ENCODE measurements at places on chromosomes 5 and 9.

- no peak for DNase-seq
These were observed 152.2 kb downstream of the NR2F1-AS1 start for GRCh38 chr5:93428868-93429267.

DNA sequence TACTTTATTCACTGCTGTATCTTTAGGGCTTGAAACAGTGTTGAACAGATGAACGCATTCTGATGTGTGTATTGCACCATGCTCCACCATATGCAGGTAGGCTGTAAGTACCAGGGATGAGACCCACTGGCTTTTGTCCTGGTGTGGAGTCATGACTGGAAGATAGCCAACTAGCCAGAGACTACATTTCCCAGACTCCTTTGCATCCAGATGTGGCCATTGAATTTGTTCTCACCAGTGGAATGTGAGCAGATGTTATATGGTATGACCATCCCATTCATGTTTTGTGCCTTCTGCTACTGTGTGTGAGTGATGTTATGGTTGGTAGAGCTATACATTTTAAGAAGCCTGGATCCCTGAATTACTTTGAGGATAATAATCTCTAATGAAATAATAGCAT is 7.4 kb upstream of the FBXL7 start:
- DNase-seq: no peak

- no peak for DNase-seq
These were observed 64.1 kb downstream of the BARX1 start for GRCh38 chr9:93891050-93891449.

DNA sequence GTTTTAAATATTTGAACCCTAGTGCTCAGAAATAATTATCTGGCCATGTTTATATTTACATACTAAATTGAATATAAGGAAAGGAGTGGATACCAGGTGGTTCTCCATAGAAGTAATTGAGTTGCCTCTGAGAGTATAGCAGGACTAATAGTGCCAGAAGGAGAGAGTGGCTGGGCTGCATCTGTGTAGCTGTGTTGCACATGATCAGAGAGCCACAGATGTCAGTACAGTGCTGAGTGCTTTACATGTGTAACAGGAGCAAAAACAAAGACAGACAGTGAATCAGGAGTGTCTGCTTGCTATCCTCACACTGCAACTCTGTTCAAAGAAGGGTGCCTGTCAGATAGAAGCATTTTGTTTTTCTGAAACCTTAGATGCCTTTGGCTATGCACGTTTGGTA is 353.9 kb upstream of the PAPPA start:
- DNase-seq: no peak

DNA sequence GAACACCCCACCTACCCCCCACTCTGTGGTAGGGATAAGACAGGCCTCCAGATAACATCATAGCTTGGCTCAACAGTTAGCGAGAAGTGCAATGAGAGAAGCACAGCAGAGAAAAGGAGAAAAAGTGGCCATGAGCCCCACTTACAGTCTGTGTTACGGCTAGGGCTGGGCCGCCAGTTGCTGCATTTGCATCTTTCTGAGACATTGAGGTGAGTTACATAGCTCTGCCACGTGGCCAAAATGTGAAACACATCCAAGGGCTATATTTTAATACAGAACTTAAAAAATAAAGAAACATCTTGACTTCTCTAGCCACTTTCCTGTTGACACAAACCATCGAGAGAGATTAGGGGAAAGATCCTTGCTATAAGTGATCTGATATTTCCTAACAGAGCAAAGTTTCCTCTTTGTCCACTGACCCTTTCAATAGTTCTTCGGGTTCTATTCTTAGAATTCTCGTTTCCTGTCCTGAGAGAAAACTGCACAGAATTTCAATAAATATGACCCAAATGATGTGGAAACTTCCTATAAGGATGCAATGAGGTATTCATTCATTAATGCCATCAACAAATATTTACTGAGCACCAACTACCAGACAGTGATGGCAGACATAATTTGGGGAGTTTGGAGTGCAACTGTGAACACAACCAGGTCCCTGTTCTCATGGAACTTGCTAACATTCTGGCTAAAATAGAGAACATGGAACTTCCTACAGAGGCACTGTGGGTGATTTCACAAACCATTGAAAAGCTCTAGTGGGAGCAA is 3.2 kb upstream of the TLE4 start:
- DNase-seq: no peak

DNA sequence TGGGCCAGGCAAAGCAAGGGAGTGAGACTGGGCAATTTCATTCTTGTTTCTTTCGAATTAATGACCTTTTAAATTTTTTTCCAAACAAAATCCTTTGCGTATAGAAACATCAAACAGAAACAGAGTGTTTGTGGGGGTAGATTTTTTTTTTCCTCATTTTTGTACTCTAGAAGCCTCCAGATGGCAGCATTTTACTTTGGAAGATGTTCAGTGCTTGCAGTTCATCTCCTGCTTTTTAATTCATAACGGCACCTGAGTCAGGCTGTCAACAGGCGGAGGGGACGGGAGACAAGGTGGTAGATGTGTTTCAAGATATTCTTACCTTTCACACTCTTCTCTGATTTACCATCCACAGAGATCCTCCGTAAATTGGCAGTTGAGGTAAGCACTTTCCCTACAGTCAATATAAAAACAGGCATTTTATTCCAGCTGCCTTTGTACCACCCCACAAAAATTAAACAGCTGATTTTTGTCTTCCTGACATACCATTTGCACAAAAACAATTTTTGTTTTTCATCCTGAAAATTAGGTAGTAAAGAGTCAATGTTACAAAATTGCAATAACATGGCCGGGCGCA is 99.5 kb upstream of the FBXL17 start:
- no peak for DNase-seq

- DNase-seq: no peak
These were observed 43.4 kb upstream of the BICD2 start for GRCh38 chr9:92807757-92808725.

GRCh38 chr9:136673975-136674785 is 11.5 kb downstream of the EGFL7 start:
- no peak for DNase-seq

- DNase-seq: no peak
These were observed 558.5 kb upstream of the ZNF462 start for GRCh38 chr9:106304401-106304920.

DNA sequence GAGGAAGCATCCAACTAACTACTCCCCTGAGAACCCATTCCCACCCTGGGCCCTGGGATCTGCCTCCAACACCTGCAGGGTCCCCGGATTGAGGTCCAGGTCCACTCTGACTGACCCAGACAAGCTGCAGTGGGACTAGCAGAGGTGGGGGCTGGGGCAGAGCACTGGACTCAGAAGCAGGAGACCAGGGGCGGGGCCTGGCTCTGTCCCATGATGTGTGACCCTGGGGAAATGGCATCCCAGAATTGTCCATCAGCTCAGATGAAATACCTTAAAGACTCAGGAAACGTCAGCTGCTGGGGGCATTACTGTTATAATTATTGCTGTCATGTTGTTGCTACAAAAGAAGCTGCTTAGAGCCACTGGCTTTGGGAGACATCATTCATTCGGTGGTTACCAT is 202.4 kb downstream of the C9orf50 start:
- DNase-seq: no peak

- DNase-seq: no peak
These were observed 42.3 kb upstream of the DMAC1 start for GRCh38 chr9:7841831-7842230.

GRCh38 chr5:12017007-12017406 is 112.8 kb upstream of the CTNND2 start:
- DNase-seq: no peak

DNA sequence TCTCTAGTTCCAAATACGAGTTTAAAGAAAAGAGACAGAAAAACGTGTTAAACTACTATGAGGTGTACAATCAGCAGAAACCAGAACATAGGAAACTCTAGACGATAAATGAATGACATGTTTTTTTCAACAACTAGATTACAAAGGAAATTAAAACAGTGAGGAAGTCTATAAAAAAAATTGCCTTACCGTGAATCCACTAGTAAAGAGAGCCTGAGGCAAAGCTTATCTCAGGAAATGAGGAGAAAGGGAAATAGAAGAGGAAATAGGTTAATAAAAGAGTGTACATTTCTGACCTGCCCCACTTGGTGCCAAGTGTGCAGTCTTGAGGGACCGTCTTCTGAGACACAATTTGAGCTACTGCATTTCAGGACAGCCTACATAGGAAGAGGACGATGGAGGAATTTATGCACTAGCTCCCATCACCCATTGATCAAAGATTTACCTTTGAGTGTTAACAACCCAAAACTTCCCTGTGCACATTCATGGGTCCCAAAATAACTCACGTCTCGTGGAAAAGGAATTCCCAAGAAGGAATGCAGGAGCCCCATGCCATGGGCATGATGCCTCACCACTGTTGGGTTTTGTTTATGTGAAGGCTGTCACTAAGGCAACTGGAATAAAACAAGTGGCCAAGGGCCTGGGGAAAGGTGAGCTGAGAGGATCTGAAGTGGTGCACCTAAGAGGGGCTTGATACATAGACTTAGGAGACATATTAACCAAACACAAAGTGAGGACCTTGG is 53.6 kb upstream of the SLC1A3 start:
- no peak for DNase-seq

- DNase-seq: no peak
These were observed 37.0 kb downstream of the DMRTA1 start for GRCh38 chr9:22483528-22484070.

DNA sequence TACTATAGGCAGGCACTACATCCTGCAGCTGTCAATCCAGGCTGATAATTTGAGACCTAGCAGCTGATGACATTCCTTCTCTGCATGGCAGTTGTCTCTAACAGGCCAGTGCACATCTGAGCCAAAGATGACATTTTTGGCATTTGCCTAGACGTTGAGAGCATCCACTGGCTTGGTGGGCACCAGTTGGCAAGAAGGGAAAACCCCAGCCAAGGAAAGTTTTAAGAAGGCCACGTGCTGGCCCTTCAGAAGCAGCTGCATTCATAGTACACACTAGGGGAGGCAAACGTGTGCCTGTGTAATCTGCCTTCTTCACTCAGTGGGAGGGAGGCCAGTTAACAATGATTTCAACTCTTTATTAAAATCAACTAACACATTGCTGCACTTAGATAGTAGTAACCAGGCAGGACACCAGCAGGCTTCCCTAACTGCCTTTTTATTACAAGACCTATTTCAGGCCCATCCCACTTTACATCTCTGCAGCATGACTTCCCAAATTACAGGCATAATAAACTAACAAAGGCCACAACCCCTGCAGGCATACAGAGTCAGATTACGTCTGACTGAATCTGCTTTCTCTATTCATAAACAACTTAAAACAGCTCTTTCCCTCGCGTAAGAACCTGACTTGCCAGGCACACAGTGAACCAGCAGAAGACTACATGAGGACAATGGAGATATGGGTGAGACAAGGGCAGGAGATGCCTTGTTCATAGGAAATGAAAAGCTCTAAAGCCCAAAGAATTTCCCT is 576.3 kb downstream of the PDE4D start:
- DNase-seq: peak; percentile 51

GRCh38 chr5:50302815-50303490 is 138.1 kb downstream of the EMB start:
- no peak for DNase-seq

GRCh38 chr9:79289856-79290255 is 281.9 kb upstream of the TLE4 start:
- no peak for DNase-seq

- no peak for DNase-seq
These were observed 82.9 kb downstream of the CEMIP2 start for GRCh38 chr9:71685394-71685793.

GRCh38 chr9:91681461-91682305 is 258.1 kb upstream of the NFIL3 start:
- peak; percentile 77 for DNase-seq

DNA sequence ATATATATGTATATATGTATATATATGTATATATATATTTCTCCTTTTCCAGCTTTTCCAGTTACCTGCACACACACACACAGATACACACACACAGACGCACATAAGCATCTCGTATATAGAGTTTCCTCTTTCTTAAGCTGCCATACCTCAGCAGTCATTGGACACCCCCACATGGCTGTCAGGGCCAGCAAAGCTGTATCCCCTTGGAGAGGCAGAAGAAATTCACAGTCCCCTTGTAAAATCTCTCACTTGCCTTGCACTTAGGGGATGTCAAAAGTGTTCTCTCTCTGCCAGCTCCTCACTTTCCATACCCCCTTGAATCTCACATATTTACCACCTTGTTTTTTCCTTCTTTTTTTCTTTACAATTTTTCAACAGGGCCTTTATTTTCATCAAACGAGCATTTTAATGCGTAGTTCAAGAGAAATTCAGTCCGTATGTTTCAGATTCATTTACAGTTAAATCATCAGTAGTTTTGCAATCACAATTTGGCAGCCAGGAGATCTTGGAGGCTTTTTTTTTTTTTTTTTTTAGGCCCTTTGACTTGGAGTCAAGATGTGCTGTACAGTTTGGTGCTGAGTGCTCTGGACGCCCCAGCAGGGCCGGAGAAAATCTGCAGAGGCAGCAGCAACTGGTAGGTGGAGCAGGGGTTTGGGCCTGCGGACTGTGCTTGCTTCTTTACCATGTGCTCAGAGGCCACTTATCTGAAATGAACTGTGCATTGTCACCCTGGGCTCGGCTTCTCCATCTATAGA is 244.9 kb upstream of the KLF4 start:
- no peak for DNase-seq

DNA sequence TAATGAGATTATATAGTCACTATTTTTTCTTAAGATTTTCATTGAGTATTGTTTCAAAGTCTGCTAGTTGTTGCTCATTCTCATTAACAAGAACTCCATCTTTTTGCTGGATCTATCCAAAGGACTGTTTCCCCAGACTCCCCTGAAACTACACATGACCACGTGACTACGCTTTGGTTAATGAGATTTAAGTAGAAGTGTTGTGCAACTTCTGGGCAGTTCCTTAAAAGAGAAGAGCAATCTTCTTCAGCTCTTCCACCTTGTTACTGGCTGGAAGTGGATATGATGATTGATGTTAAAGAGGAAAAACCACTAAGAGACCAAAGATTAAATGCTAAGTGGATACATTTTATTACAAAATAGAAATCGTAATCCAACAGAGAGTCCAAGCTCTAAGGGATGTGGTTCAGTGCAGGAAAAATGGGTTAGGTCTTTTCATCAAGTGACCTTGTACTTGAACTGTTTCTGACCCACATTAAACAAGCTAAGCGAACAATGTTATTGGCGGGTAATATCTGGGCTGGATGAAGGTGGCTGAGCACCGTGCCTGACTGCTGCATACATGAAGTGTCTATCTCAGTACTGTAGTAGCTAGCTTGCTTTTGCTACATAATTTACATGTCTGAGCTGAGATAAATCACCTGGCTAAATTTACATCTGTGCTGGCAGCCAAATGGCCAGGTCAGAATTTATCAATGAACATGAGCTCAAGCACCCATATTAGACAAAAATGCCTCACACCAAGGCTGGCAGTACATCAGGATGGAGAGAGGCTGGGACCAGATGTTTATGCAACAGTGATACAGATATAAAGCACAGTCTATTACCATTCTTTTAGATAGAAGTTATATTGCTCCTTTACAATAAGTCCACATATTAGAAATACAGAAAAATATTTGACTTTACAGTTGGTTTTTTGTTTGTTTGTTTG is 7.5 kb upstream of the CTNNAL1 start:
- no peak for DNase-seq

- DNase-seq: no peak
These were observed 64.6 kb downstream of the ACTBL2 start for GRCh38 chr5:57417971-57418370.

All from left hindlimb (tissue), 1 donor.